ENCODE measurements at places on chromosomes 6 and 20.

- no peak for DNase-seq
- H3K36me3 ChIP-seq, result peaks cover 16% of the 10 kb centered on the region
- no peak overlapping the region for H3K27ac ChIP-seq
Observed at GRCh38 chr6:158121335-158121734, 46.7 kb downstream of the SERAC1 start.

DNA sequence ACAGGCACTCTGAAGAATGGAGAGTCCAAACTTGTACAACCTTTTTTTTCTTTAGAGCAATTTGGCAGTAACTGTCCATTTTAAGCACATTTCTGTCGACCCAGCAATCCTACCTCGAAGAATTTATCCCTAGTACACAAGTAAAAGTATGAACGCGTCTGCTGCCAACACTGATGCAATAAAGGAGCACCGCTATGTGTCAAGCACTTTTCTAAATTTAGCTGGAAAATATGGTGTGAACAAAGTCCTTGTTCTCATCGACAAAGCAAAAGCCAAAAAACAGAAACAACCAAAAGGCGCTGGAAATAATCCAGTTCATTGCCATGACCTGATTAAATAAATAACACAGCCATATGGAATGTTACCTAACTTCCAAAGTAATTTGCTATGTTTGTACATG, 1.1 kb downstream of the DPM1 start:
- H3K27ac ChIP-seq, result peak overlapping the region; percentile 100
- H3K36me3 ChIP-seq, result peaks cover 92% of the 10 kb centered on the region
- DNase-seq, result no peak
- peak overlapping the region; percentile 93 for H3K4me3 ChIP-seq
- H3K4me1 ChIP-seq, result peaks cover 72% of the 10 kb centered on the region

DNA sequence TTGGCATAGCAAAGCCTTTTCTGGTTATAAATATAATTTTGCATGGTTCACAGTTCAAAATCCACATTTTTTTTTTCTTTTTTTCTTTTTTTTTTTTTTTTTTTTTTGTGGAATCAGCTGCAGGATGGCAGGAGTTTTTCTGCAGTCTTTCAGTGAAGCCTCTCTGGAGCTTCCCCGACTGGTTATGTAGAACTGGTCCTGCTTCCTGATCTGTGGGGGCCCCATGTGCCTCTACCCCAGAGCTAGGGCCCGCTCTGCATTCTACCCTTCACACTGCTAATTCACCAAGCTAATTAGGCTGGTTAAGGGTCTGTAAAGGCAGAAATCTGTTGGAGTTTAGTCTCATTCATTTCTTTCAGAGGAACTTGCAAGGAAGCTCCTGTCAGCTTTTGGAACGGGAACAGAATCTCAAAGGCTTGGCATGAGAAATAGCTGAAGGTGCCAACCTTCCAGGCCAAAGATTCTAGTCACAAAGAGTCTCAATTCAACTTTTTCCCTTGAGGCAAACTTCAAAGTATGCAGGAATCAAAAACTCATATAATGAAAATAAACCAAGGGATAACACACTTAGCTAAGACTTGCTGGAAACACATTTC, 45.5 kb downstream of the HMGN3 start:
- no peak overlapping the region for H3K27ac ChIP-seq
- H3K36me3 ChIP-seq, result peaks cover 5% of the 10 kb centered on the region
- peaks cover 2% of the 10 kb centered on the region for H3K27me3 ChIP-seq
- no peak for DNase-seq

GRCh38 chr6:90596967-90597539, 10.2 kb upstream of the MAP3K7 start:
- DNase-seq, result no peak
- no peaks in the 10 kb centered on the region for H3K36me3 ChIP-seq
- no peak overlapping the region for H3K4me3 ChIP-seq
- H3K27ac ChIP-seq, result no peak overlapping the region

- H3K4me1 ChIP-seq, result peaks cover 20% of the 10 kb centered on the region
- no peak overlapping the region for H3K4me3 ChIP-seq
- H3K36me3 ChIP-seq, result no peaks in the 10 kb centered on the region
- no peak for DNase-seq
- peaks cover 98% of the 10 kb centered on the region for H3K27me3 ChIP-seq
Observed at GRCh38 chr6:10384610-10385523, 30.0 kb downstream of the TFAP2A start.

DNA sequence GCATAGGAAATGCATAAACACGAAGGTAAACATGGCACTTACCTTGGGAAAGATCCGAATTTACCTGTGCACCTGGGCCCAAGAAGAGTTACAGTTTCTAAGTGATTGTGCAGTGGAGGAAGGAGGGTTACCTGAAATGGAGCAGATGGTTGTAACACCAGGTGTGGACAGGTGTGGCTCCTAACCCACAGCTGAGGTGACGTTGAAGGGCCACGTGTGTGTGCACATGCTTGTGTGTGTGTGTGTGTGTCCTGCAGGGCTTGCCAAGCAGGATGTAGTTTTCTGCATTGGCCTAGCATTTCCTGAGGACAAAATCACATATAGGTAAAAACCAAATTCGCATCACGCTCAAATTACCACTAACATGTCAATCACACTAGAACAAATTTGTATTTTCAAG, 240.8 kb downstream of the ANKRD60 start:
- H3K27me3 ChIP-seq, result peaks cover 33% of the 10 kb centered on the region
- H3K36me3 ChIP-seq, result no peaks in the 10 kb centered on the region
- no peaks in the 10 kb centered on the region for H3K4me1 ChIP-seq
- H3K27ac ChIP-seq, result no peak overlapping the region

DNA sequence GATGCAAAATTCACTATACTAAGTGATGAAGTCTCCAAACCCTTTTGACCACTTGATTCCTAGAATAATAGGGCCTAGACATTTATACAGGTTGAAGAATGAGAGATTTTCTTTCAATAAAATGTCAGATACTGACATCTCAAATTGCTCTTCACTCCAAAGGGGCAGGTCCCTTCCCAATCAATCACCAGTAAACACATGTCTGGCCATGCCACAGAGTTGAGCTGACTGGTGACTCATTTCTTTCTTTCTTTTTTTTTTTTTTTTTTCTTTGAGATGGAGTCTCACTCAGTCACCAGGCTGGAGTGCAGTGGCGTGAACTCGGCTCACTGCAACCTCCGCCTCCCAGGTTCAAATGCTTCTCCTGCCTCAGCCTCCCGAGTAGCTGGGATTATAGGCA, 388.6 kb upstream of the BTBD3 start:
- no peak overlapping the region for H3K4me3 ChIP-seq
- no peaks in the 10 kb centered on the region for H3K36me3 ChIP-seq
- DNase-seq, result no peak
- H3K4me1 ChIP-seq, result no peaks in the 10 kb centered on the region
- H3K27ac ChIP-seq, result no peak overlapping the region
- no peaks in the 10 kb centered on the region for H3K27me3 ChIP-seq
